Activated T-cell treated with anti-CD3 and anti-CD28 coated beads for 4 hours (primary cell): ENCODE measurements at places on chromosomes 12 and 14.

DNA sequence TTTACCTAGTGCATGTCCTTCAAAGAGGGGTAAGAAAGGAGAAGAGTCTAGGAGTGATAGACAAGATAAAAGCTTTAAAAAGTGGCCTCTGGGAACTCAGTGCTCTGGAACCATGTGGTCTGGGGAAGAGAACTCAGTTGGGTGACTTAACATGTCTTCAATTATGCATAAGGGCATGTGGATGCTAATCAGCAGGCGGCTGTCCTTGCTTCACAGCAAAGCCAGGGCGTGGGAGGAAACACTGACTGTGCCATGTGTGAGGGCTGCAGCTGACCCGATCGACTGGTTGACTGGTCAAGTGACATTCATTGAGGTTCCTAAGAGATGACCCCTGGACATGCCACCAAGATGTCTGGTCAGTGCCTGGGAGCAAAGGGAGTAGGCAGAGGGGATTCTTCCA, 1053.8 kb downstream of the BCL11B start:
- no peak for DNase-seq

- no peak for DNase-seq
These were observed 20.9 kb downstream of the HNRNPC start for GRCh38 chr14:21248338-21248737.

GRCh38 chr14:38536376-38537038, 280.6 kb upstream of the CLEC14A start:
- DNase-seq = no peak

GRCh38 chr14:68639758-68640574, 152.9 kb downstream of the ZFP36L1 start:
- DNase-seq = no peak

GRCh38 chr14:68675233-68675577, 117.7 kb downstream of the ZFP36L1 start:
- DNase-seq = no peak

DNA sequence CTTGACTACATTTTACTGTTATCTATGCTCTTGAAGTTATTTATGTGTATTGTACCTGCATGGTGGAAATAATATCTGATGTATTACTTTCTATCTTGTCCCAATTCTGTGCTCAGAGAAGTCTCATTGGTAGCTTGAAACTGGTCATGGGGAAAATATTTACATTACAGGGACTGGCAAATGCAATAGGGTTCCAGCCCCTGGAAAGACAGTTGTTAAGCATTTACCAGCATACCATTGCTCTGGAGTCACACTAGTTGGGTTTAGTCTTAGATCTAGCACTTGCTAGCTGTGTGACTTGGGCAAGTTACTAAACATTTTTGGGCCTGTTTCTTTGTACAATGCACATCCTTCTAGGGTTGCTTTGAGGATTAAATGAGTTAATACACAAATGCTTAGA, 86.3 kb upstream of the NRXN3 start:
- no peak for DNase-seq

GRCh38 chr12:39622306-39622705, 2.7 kb upstream of the ABCD2 start:
- DNase-seq = no peak

- DNase-seq = no peak
These were observed 31.6 kb upstream of the MYBPC1 start for GRCh38 chr12:101563212-101563611.

DNA sequence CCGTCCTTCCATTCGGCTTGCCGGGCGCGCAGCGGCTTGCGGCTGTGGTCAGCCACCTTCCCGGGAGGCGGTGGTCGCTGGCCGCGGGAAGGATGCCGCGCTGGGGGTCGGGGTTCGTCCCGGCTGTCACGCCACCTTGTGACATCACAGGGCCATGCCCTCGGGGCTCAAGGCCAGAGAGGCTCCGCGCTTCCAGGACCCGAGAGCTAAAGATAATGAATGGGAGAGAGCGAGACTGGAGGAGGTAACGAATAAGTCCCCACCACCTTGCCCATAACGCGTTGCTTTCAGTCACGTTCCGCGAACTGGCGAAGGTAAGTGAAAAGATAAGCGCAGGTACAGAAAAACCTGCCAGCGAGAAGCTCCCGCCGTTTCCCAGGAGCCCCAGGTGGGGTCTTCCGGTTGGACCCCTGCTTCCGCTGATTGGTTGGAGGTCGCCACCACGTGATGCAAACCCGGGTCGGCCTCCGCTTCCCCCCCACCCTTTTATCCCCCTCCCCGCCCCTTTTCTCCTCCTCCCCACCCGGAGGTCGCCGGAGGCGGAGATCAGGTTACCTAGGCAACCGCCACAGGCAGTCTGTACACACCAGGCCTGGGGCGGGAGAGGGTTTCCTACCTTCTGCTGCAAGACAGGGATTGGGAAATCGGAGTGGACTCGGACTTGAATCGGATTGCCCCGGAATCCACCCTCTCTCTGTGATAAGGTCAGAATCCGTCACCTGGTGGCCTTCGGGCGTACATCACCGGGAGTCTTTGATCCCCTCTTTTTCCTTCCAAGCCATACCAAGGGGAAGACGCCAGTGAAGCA, at the start of gene LRRC9:
Gene LRRC9 (plus strand): TSS at position 575 of the 808 bp plus-strand sequence.
- no peak for DNase-seq

- no peak for DNase-seq
These were observed 163.6 kb downstream of the MDGA2 start for GRCh38 chr14:47511829-47512228.

DNA sequence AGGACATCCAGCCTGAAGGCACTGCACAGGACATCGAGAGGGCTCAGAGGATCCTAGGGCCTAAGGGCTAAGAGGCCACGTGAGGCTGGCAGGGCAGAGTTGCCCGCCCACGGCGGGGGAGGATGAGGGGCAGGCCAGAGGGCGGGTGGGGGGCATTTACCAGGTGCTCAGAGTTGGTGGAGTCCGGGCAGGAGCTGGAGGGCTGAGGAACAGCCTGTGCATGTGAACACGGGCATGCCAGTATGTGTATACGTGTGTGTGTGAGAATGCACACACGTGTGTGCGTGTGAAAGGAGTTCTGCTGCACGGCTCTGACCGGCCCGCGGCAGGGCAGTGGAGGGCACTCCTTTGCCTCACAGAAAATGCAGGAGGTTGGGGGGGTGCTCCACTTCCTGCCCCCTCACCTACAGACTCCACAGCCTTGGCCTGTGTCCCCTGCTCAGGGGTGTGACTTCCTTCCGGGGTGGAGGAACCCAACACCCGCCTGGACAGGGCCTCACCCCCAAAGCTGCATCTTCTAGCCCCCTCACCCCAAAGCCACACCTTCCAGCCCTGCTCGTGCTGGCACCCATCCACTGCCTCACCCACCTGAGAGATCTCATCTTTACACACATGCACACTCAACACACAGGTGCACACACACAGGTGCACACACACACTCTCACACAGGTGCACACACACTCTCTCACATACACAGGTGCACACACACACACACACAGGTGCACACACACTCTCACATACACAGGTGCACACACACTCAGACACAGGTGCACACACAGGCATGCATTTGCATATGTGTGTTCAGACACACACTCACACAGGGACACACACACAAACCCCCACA, 11.8 kb upstream of the GPR132 start:
- no peak for DNase-seq

GRCh38 chr14:52259434-52259833, 8.1 kb upstream of the PTGDR start:
- DNase-seq = no peak

GRCh38 chr14:43539210-43539609, 967.9 kb downstream of the FSCB start:
- no peak for DNase-seq

DNA sequence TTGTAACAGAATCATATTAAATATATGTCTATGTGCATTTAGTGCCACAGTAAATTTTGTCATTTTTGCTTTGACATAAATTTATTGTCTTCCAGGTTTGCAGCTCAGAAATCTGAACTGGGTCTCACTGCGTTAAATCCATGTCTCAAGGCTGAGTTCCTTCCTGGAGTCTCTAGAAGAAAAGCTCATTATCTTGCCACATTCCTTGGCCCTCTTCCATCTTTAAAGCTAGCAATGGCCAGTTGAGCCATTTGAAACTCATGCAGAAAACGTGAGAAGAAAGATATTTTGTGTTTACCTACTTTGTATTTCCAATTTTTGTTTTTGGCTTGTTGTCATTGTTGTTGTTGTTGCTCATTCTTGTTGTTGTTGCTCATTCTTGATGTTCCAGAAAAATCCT, 10.7 kb downstream of the PRH1 start:
- no peak for DNase-seq

DNA sequence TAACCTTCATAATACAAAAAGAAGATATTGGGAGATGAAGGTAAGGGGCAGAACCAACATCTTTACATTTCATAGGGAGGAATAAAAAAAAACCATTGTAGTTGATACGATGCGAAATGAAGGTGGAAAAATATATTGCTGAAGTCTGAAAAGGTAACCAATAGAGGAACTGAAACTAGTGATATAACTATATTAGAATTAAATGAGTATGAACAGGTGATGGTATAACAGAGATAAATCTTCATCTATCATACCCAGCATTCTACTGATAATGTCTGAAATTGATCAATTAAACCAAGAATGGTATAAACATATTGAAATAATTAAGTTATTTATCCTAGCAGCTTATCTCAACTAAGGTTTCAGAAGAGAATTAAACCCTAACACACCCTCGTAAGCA, 332.1 kb downstream of the NELL2 start:
- no peak for DNase-seq

DNA sequence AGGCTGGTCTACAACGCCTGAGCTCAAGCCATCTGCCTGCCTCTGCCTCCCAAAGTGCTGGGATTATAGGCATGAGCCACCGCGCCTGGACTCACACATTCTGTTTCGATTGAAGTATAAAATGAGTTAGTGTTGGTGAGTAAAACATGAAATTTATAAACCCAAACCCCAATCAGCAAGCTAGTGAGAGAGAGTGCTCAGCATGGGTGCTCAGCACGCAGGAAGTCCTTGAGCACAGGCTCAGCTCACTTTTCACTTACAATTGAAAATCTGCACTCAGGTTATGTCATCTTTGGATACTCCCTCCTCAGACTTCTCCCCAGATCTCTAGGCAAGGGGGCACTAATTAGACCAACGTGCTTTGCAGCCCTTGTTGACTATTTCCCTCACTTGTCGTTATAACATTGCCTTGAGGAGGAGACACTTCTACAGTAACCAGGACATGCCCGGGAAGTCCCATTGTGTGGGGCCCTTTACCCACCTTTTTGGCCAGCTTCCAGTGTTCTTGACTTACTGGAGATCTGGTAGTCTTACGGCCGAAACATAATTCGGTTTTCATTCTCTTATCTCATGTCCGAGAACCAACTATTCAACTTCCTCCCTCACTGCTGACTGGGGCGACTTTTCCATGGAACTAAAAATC, 68.5 kb upstream of the AMN1 start:
- no peak for DNase-seq

DNA sequence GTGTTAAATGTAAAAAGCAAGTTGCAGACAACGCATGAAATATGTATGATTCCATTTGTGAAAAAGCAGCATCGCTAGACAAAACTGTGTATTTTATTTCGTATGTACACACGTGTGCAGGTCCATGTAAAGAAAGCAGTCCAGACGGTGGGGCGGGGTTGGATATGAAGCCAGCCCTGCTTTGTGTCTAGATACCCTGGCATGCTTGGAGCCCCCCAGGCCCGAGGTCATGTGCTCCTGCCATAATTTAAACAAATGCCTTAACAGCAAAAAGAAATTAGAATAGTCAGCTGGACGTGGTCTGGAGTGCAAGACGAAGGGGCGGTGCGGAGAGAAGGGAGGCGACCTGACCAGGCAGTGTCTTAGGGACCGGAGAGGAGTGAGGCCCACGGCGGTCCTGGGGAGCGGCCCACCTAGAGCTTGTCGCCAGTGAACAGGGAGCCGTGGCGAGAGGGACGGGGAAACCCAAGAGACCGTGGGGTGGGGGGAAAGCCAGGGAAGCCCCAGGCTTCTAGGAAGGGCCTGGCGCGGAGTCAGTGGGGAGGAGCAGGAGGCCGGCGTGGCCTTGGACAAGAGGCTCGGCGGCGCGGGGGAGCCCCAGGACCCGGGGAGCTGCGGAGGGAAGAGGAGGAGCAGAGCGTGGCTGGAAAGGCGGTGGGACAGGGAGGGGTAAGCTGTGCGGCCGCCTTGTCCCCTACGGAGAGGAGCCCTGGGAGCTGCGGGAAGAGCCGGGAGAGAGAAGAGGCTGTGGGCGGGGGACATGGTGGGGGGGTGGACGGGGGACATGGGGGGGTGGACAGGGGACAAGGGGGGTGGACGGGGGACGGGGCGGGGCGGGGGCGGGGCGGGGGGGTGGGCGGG, 118.5 kb upstream of the C14orf180 start:
- DNase-seq = no peak

GRCh38 chr12:131131077-131131807, 177.5 kb downstream of the ADGRD1 start:
- DNase-seq = no peak

- DNase-seq = no peak
These were observed 37.7 kb upstream of the NR1H4 start for GRCh38 chr12:100435957-100436356.

GRCh38 chr12:57835366-57836288, 10.9 kb downstream of the CTDSP2 start:
- DNase-seq = no peak

- DNase-seq = no peak
These were observed 219.3 kb upstream of the FLRT2 start for GRCh38 chr14:85310491-85311272.

GRCh38 chr12:47473091-47473490, 232.7 kb downstream of the RPAP3 start:
- DNase-seq = no peak

- no peak for DNase-seq
These were observed 9.9 kb downstream of the UBC start for GRCh38 chr12:124904306-124905098.
